Left cardiac atrium (tissue), 4 donors: ENCODE measurements at places on chromosomes 7 and 10. TPM values are rescaled to one million over a fixed set of nuclear protein-coding genes. Genes with fewer than 3 reads are reported as not detected.

DNA sequence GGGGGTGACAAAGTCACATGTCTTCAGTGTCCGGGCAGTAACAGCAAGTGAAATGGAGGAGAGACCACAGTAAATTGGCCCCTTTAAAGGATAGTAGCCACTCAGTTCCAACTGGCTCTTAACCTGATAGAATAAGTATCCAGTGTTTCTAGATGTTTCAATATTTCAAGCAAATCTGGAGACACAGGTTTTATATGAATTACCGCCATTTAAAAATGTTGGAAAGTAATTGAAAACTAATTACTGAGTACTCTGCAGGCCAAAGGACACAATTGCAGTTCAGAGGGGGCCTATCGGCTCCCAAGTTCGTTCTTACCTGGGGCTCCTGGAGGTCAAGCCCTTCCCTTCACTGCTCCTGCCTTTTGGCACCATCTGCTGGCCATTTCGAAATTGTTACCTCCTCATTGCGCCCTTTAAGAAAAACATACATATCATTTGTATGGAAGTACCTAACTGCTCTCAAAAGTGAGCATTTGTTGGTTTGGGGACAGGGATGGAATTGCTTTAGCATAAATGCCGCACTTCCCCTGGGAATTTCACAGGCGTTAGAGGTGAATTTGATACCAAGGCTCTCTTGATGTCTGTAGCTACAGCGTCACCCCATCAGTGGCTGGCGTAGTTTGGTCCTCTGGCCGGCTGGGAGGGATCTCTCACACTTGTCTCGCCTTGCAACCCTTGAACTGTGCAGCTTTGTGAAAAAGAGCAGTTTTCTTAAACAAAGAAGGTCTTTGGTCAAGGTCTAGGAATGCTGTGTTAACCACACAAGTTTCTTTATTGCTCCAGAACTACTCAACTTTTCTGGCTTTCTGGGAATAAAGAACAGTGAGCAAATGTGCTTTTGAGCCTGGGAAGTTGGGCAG is 220.0 kb downstream of the ARHGAP21 start:
- no peak for DNase-seq

The MRLN gene
- not detected for total RNA-seq

The GBF1 gene
- 27.6 TPM for total RNA-seq

DNA sequence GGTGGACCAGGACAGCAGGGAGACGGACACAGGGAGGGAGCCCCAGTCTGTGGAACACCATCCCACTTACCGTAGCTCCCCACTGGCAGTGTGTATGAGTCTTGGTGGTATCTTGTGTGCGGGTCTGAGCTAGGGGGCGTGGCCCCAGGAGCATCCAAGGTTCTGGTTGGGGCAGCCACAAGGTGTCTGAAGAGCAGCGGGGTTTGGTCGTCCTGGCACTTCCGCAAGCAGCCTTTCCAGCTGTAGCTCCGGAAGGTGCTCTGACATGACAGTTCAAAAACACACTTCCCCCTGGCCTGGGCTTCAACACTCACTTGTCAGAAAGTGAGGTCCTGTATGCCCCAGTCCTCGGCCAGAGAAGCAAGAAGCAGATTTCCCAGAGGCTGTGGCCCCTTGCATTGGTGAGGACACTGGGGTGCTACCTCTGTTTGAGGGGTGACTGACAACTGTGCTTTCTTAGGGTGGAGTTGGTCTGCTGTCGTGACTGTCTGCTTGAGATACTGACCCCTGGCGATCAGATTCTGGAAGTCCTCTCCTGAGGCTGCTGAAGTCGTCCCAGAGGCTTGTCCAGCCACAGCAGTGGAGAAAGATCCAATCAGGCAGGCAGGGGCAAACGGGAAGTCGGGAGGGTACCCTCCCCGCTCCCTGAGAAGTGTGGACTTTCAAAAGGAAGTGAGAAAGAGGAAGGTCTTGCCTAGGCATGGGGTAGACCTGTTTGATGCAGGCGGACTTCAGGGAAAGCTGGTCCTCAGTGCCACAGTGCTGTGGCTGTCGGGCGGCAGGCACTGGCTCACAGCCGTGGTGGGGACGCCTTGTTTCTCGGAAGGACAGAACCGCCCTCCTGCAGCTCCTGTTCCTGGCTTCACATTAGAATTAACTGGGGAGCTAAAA is 51.4 kb upstream of the PFKFB3 start:
- peak; percentile 62 for DNase-seq

The PRPS1L1 gene
- not detected for total RNA-seq
